ENCODE measurements at places on chromosomes 7 and 10.

DNA sequence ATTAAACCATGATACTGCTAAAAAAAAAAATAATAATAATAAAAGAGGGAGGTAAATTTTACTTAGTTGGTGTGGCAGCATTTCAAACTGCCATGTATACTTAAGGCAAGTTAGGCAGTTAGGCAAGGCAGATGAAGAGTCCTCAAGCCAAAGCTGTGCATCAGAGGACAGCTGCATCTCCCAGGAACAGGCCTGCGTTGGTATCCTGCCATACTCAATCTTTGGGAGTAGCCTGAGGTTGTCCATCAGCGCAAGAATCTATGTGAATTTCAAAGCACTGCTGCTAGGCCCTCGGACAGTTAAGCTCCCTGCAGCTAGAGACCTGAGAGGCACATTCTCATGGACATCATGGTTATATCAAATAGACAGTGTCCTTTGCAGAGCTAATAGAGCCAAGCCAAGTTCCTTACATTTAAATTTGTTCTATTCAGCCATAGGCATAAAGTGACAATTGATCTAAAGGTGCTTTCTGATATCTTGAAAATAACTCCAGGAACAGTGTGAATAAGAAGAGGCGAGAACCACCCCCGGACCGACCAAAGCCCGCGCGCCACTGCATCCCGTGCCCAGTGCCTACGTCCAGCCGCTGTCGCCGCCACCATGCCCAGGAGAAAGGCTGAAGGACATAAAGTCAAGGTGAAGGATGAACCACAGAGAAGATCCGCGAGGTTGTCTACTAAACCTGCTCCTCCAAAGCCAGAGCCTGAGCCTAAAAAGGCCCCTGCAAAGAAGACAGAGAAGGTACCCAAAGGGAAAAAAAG lies 310.6 kb downstream of the SEMA3D start:
- DNase-seq = no peak

- no peak for DNase-seq
Measured at GRCh38 chr7:127959770-127960169, 71.5 kb downstream of the LRRC4 start.

GRCh38 chr7:116528008-116528789 lies 3.4 kb downstream of the CAV1 start:
- DNase-seq = peak; percentile 47

GRCh38 chr10:69428165-69428564 lies 11.4 kb upstream of the TACR2 start:
- no peak for DNase-seq

GRCh38 chr7:2312267-2312929 lies 1.8 kb downstream of the SNX8 start:
- DNase-seq = no peak

- no peak for DNase-seq
Measured at GRCh38 chr10:132990684-132991545, 48.5 kb upstream of the CFAP46 start.

DNA sequence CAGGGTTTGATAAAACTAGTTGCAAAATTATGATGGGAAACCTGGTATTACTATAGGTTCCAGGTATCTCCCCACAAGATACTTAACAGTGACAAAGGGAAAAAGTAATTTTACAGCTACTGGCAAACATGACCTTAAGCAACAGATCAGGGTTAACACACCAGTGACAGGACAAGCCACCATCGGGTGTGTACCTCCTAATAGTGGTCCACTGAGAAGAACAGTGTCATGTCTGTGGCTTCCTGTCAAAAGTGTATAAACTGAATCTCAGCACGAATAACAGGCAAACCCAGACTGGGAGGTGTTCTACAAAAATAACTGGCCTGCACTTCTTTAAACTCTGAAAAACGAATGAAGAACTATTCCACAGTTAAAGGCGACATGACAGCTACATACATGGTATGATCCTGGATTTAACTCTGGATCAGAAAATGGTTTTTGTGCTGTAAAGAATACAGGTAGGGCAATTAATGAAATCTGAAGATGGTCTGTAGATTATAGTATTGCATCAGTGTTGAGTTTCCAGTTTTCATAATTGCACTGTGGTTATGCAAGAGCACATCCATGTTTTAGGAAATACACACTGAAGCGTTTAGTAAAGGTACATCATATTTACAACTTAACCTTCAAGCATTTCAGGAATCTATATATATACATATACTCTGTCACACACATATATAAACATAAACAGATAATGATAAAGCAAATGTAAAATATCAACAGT lies 32.0 kb upstream of the ARMS2 start:
- no peak for DNase-seq

- DNase-seq = no peak
Measured at GRCh38 chr7:94300176-94300835, 94.4 kb upstream of the COL1A2 start.

DNA sequence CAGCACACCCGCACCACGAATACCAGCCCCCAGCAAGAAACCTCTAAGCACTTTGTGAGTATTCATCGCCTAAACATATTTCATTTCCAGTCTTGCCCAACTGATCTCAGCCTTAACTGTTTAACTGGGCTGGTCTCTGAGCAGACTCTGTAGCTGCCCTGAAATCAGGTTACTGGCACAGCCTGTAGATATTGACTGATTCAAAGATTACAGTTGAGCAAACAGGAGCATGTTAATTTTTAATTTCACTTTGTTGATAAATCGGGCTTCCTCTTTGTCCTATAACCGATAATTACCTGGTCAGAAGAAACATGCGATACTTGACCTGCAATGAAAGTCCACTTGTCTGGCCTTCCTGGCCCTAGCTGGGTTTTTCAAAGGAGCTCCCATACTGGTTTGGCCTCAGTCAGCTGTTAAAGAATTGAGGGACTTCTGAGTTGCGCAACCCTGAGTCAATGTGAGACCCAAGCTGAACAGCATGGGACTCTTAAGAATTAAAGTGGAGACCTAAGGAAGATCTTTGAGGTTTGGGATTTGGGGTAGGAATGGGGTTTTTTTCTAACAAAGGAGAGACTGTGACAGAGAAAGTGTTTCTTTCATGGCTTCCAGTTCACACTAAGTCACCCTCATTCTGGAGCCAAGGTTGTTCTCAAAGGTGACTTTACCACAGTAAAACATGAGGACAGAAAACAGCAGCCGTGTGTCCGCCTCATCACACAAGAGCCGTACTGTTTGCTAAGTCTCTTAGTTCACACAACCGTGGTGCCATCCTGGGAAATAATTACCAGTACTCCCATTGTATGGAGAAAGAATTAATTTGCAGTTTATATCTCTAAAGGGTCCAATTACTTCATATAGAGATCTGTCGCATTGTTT lies 75.9 kb downstream of the PPP1R3C start:
- DNase-seq = no peak

- no peak for DNase-seq
Measured at GRCh38 chr10:86259901-86260562, 106.6 kb downstream of the GRID1 start.

DNA sequence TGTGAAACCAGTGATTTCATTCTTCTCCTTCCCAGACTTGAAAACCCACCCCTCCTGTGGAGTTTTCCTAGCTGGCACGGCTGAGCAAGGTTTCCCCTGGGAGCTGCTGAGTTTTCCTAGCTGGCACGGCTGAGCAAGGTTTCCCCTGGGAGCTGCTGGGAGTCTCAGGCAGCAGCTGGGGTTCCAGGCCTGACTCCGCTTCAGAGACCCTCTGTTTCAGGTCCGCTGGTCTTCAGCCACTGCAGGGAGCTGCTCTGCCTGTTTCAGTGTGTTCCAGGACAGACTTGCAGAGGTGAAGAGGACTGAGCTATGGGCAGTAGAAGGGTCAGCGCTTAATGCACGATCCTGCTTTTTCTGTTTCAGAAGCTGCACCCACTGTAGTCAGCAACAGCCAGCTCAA lies 104.9 kb downstream of the XRCC2 start:
- no peak for DNase-seq

- DNase-seq = no peak
Measured at GRCh38 chr7:32301427-32301826, 188.8 kb downstream of the LSM5 start.

GRCh38 chr7:92639966-92640365 lies 49.8 kb upstream of the FAM133B start:
- DNase-seq = no peak

DNA sequence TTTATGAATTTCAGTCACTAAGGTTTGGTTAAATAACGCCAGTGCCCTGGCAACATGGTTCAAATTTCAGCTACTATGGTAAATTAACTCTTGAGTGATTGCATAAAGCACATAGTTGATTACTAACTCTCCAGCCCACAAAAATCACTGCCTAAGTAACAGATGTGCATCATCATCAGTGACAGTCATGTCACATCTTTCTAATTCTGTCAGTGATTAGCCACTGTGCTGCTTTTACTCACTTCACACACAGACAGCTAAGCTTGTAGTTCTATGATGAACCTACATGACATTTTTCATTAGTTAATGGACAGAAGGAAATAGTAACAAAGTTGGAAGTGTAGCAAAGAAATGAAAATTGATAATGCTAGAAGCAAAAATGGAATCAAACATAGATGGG lies 108.9 kb downstream of the DNAH11 start:
- no peak for DNase-seq

GRCh38 chr10:117134306-117135025 lies 3.6 kb downstream of the VAX1 start:
- no peak for DNase-seq

GRCh38 chr7:104358446-104359132 lies 30.2 kb downstream of the LHFPL3 start:
- no peak for DNase-seq

GRCh38 chr10:58299580-58299979 lies 30.6 kb downstream of the CISD1 start:
- DNase-seq = no peak

GRCh38 chr10:132516771-132517725 lies 20.5 kb upstream of the INPP5A start:
- no peak for DNase-seq

GRCh38 chr7:139948587-139949335 lies 114.0 kb downstream of the PARP12 start:
- DNase-seq = no peak

- DNase-seq = no peak
Measured at GRCh38 chr10:1310271-1310789, 254.1 kb downstream of the WDR37 start.

GRCh38 chr7:70574970-70575799 lies 556.8 kb upstream of the GALNT17 start:
- no peak for DNase-seq

GRCh38 chr7:145543242-145543641 lies 573.4 kb upstream of the CNTNAP2 start:
- DNase-seq = no peak

- peak; percentile 10 for DNase-seq
Measured at GRCh38 chr7:53596230-53596629, 560.8 kb downstream of the POM121L12 start.

- DNase-seq = no peak
Measured at GRCh38 chr7:112981966-112982365, 104.7 kb downstream of the GPR85 start.

GRCh38 chr7:137774793-137775201 lies 72.0 kb downstream of the DGKI start:
- DNase-seq = no peak

GRCh38 chr7:23594879-23595604 lies 2.1 kb upstream of the CCDC126 start:
- DNase-seq = no peak

- DNase-seq = no peak
Measured at GRCh38 chr10:1538121-1538520, 199.2 kb downstream of the ADARB2 start.

GRCh38 chr7:158482480-158482879 lies 105.1 kb downstream of the PTPRN2 start:
- no peak for DNase-seq

DNA sequence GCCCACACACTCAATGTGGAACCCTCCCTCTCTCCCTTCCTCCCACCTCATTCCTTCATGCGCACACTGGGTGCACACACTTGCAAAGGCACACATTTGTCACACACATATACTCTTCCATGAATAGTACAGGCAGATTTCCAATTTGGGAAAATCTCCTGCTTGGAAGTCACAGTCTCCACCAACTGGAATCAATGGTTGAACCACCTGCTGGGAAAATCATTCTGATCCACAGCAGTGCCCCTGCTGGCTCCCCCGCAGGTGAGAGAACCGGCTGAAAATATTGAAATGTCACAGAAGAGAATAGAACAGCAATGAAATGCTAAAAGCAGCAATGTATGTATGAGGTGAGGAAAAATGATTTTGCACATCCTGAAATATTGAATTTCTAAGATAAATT lies 232.7 kb downstream of the ADAM12 start:
- DNase-seq = no peak

DNA sequence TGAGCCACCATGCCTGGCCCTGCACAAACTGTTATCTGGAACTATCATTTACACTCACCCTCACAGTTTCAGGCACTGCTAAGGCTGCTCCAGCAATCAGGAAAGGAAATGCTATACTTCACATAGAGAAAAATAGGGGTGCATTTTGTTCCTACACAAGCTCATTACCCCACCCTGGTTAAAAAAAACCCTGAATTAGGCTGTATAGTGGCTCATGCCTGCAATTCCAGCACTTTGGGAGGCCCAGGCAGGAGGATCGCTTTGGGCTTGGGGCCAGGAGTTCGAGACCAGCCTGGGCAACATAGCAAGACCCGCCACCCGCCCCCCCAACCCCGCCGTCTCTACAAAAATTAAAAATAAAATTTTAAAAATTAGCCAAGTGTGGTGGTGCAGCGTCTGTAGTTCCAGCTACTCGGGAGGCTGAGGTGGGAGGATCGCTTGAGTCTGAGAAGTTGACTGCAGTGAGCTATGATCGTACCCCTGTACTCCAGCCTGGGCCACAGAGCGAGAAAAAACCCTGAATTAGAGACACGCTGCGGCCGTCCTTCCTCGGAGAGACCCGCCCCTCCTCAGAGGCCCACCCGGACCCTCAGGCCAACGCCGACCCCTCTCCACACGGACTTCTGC lies 539 bp downstream of the PTCD1 start:
- DNase-seq = no peak

DNA sequence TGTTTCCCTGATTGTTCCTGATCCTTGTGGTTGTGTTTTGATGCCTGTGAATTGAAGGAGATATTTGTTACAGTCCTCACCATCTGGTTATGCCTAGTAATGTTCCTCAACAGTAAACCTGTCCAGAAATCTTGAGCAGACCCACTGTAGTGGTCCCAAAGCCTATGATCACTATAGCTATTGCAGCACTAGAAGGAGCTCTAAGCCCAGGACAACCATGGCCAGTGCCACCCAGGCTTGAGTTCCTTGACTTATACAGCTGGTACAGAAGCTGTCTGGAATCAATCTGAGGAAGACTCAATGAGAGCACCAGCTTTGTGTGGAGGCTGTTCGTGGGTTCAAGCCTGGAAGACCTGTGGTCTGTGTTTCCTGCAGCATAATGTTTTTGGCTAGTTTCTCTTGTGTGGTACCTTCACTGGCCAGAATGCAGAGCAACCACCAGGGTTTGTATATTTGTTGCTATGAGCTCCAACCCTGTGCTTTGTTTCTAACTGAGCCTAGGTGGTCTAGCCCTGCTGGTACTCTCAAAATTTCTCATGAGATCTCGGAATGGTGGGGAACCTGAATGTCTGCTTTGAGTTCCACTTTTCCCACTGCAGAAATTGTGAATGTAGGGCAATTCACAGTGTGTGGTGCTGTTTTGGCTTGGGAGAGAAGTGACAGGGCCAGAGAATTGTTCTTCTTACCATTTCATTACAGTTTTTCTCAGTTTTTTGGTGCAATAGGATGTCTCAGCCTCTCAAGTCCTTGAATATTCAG lies 355.2 kb downstream of the SUGCT start:
- DNase-seq = no peak

- no peak for DNase-seq
Measured at GRCh38 chr7:71408271-71408670, 276.3 kb downstream of the GALNT17 start.
